Endothelial cell (in vitro differentiated cells): ENCODE measurements at places on chromosomes 6 and 20.
A peak's percentile ranks its signal among the peaks of the same experiment; 100 is the strongest.

DNA sequence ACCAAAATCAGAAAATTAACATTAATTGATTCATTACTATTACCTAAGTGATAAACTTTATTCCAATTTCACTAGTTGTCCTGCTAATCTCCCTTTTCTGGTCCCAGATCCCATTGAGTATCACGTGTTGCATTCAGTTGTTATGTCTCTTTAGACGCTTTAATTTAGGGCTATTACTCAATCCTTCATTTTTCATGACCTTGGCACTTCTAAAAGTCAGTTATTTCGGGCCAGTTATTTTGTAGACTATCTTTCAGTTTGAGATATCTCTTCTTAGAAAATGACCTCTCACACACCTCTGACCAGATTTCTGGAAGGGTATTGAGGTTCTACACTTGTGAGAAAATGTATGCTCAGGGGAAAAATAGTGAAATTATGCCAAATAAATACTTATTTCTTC, 34.0 kb upstream of the TASP1 start:
- H3K27me3 ChIP-seq: no peaks in the 10 kb centered on the region
- H3K4me1 ChIP-seq: peaks cover 4% of the 10 kb centered on the region
- H3K27ac ChIP-seq: no peak overlapping the region
- no peak overlapping the region for H3K4me3 ChIP-seq
- no peak for DNase-seq

DNA sequence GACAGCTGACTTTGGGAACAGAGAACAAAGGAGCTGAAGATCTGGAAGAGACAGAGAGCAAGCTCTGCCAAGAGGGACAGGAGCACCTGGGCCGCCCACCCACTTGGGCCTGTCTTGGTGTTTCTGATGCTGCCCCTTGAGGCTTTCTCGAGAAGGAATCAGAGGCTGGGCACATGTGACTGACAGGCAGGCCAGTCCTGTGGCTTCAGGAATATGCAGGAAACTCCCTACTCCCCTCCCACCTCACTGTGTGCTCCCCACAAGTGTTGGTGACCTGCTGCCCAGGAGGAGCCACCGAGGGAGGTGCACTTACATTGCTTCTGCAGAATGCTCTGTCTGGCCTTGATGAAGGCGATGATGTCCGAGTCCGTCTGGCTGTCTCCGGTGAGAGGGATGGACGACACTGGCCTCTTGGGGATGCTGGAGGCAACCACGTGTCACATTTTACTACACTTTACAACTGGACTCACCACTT, 20.9 kb upstream of the KCNK16 start:
- peaks cover 52% of the 10 kb centered on the region for H3K4me1 ChIP-seq
- DNase-seq: no peak
- no peak overlapping the region for H3K4me3 ChIP-seq
- H3K27me3 ChIP-seq: peaks cover 8% of the 10 kb centered on the region

DNA sequence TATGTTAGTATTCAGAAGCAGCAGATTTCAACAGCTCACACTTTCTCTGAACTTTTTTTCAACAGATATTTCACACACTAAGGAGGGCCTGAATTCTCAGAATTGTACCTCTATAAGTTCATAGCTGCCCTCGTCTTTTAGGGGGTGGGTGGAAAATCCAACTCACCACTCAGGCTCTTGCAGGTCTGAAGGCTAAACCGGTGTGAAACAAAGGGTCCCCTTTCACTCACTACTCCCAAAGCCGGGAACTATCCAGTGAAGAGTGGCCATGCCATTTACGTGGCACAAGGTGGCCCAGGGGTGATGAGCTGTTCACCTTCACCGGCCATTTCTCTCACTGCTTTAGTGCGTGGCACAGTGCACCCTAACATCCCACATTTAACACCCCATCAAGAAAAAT, 24.2 kb downstream of the TBC1D7 start:
- no peak overlapping the region for H3K4me3 ChIP-seq
- no peaks in the 10 kb centered on the region for H3K27me3 ChIP-seq
- peaks cover 47% of the 10 kb centered on the region for H3K36me3 ChIP-seq
- H3K4me1 ChIP-seq: peaks cover 19% of the 10 kb centered on the region

- DNase-seq: no peak
- no peaks in the 10 kb centered on the region for H3K27me3 ChIP-seq
- H3K36me3 ChIP-seq: no peaks in the 10 kb centered on the region
Measured at GRCh38 chr6:29491574-29491973, 3.8 kb upstream of the MAS1L start.

GRCh38 chr6:13091192-13091591, 237.1 kb downstream of the TBC1D7 start:
- H3K27ac ChIP-seq: no peak overlapping the region
- no peak for DNase-seq
- no peak overlapping the region for H3K4me3 ChIP-seq
- H3K4me1 ChIP-seq: peaks cover 3% of the 10 kb centered on the region

DNA sequence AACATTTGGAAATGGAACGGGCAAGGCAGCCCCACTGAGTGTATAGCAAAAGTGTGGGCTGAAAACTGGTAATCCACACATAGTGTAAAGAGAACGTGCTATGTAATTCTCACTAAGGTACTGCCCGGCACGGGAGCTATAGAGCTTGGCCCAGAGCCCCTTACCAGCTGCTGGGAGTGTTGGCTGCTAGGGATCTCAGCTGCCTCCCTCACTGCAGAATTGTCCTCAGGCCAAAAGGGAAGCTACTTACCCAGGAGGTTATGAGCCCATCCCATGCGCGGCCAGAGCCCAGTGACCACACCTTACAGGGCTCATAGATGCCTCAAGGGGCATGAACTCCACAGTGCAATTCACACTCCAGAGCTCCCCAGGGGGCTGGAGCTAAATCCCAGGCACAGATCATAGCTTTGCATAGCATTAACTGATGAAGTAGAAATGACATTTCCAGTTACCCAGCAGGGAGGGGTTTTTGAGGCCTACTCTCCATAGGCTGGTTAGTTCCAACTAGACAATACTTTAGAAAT, 56.8 kb downstream of the LINC00237 start:
- H3K36me3 ChIP-seq: no peaks in the 10 kb centered on the region
- no peak overlapping the region for H3K4me3 ChIP-seq
- DNase-seq: no peak
- H3K27me3 ChIP-seq: no peaks in the 10 kb centered on the region
- H3K4me1 ChIP-seq: no peaks in the 10 kb centered on the region
- H3K27ac ChIP-seq: no peak overlapping the region

- no peaks in the 10 kb centered on the region for H3K36me3 ChIP-seq
- H3K4me3 ChIP-seq: no peak overlapping the region
- H3K27me3 ChIP-seq: peaks cover 3% of the 10 kb centered on the region
- peak overlapping the region; percentile 1 for H3K27ac ChIP-seq
Measured at GRCh38 chr6:14506656-14507246, 389.2 kb downstream of the CD83 start.

DNA sequence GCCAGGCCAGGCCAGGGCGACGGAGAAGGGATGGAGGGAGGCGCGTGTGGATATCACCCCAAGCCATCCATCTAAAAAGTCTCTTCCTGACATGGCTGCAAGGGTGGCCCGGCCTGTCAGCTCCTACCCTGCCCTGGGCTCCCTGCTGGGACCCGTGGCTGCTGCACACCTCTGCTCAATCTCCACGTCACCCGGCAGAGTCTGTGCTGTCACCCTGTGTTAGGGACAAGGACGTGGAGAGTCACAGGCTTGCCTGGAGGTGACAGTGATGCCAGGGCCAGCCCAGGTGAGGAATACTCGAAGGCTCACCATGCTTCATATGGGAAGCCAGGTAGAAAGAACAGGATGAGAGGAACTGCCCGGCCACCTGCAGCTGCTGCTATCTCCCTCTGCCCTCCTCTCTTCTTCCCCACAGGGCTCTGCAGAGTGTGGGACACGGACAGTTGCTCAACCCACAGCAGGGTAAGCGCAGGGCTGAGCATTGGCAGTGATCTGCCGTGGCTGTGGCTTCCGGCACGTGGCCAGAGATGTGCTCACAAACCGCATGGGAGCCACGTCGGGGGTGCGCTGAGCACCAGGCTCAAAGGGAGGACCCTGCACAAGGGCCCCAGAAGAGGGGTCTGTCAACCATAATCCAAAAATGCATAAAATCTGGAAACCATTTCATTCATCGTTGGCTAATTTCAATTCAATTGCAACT, 214.3 kb downstream of the DLL1 start:
- no peaks in the 10 kb centered on the region for H3K36me3 ChIP-seq
- no peaks in the 10 kb centered on the region for H3K4me1 ChIP-seq
- no peak for DNase-seq
- H3K4me3 ChIP-seq: no peak overlapping the region
- no peak overlapping the region for H3K27ac ChIP-seq
- peaks cover 2% of the 10 kb centered on the region for H3K27me3 ChIP-seq

- no peak overlapping the region for H3K27ac ChIP-seq
- DNase-seq: no peak
- no peaks in the 10 kb centered on the region for H3K36me3 ChIP-seq
- peaks cover 21% of the 10 kb centered on the region for H3K4me1 ChIP-seq
Measured at GRCh38 chr6:72416744-72417465, 205.0 kb upstream of the KCNQ5 start.

GRCh38 chr6:121651420-121651819, 216.0 kb downstream of the GJA1 start:
- H3K4me3 ChIP-seq: no peak overlapping the region
- peaks cover 4% of the 10 kb centered on the region for H3K27me3 ChIP-seq
- H3K4me1 ChIP-seq: peaks cover 38% of the 10 kb centered on the region

DNA sequence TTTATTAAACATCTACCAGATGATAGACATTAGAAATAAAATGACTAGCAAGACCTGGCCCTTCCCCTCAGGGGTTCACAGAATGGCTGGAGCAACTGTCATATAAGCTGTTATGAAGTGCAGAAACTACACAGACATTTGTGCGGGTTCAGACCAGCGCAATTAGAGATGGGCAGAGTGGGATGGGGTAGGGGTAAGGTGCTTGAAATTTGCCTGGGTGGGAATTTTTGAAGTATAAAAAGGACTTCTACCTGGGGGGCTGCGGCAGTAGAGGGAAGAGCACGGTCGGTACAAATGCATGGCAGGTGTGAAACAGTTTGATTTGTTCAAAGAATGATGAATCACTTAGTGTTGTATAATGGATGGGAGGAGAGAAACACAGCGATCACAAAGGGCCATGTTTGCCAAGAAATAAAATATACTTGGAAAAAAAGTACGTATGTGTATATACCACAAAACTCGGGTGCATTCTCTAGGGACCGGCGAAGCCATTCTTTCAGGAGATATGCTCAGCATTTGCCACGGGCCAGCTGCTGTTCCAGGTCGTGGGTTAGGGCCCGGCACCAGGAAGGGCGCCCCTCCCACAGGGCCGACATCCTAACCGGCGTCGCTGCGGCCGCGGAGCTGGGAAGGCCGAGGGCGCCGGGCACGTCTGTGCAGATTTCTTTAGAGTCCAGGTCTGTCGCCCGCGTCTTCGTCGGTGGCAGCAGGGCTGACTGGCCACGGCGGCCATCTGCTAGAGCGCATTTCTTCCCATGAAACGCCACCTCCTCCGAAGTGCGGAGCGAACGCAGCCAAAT, 809 bp upstream of the NOL7 start:
- H3K27ac ChIP-seq: peak overlapping the region; percentile 83
- peaks cover 28% of the 10 kb centered on the region for H3K4me1 ChIP-seq
- H3K27me3 ChIP-seq: peaks cover 9% of the 10 kb centered on the region
- DNase-seq: peak; percentile 63
- peaks cover 24% of the 10 kb centered on the region for H3K36me3 ChIP-seq

DNA sequence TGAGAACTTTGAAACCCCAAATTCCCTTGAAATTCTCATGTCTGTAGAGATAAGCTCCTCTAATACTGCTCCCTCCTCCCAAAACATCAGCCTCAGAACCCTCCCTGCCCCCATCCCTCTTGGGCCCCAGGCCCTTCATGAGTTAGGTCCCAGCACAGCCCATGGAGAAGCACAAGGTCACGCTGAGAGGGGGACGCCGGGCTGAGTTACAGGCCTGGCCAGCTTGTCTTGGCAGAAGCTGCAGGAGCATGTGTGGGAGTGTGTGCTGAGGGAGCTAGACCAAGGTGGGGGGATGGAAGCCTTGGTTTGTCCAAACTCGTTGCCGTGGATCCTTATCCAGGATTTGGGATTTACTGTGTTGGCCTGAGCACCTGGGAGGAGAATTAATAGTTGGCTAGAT, 8.5 kb upstream of the PTCRA start:
- H3K27ac ChIP-seq: no peak overlapping the region
- DNase-seq: no peak
- peaks cover 2% of the 10 kb centered on the region for H3K27me3 ChIP-seq
- peaks cover 9% of the 10 kb centered on the region for H3K4me1 ChIP-seq

DNA sequence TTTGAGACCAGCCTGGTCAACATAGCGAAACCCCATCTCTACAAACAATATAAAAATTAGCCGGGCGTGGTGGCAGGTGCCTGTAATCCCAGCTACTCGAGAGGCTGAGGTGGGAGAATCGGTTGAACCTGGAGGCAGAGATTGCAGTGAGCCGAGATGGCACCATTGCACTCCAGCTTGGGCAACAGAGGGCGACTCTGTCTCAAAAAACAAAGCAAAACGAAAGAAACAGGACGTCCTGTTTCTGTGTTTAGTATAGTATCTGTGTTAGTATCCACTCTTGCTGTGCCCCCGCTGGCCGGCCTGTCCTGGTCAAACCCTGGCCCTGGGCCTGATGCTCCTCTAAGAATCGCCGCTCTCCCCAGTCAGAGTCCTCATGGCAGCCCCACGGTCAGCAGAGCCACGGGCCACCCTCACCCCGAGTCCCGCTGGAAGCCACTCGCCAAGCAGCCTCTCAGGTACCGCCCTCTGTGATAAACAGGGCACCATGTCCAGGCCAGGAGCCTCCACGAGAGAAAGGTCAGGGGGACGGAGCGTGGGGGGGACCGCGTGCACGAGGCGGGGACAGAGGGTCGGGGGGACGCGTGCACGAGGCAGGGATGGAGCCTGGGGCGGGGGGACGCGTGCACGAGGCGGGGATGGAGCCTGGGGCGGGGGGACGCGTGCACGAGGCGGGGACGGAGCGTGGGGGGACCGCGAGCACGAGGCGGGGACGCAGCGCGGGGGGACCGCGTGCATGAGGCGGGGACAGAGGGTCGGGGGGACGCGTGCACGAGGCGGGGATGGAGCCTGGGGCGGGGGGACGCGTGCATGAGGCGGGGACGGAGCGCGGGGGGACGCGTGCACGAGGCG, 384.5 kb downstream of the SMOC2 start:
- H3K27ac ChIP-seq: no peak overlapping the region
- H3K36me3 ChIP-seq: no peaks in the 10 kb centered on the region
- peaks cover 2% of the 10 kb centered on the region for H3K27me3 ChIP-seq

DNA sequence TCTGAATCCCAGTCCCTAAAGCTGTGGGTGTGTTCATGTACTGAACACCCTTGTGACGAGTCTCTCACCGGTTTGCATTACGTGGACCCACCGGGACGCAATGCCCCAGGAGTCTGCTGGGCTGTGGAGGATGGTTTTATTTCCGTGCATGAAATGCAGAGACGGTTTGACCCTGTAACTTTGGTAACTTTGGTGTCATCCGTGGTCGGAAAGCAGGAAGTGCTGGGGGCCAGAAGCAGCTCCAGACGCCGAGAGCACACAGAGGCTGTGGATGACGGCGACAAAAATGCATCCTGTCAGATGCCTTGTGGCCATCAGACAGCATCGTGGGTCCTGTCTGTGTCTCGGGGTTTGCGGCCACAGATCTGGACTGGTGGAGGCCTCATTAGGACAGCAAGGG, 7.2 kb downstream of the BHLHE23 start:
- no peak for DNase-seq
- no peak overlapping the region for H3K4me3 ChIP-seq
- H3K36me3 ChIP-seq: peaks cover 3% of the 10 kb centered on the region
